ENCODE measurements at places on chromosomes 5 and 9.

DNA sequence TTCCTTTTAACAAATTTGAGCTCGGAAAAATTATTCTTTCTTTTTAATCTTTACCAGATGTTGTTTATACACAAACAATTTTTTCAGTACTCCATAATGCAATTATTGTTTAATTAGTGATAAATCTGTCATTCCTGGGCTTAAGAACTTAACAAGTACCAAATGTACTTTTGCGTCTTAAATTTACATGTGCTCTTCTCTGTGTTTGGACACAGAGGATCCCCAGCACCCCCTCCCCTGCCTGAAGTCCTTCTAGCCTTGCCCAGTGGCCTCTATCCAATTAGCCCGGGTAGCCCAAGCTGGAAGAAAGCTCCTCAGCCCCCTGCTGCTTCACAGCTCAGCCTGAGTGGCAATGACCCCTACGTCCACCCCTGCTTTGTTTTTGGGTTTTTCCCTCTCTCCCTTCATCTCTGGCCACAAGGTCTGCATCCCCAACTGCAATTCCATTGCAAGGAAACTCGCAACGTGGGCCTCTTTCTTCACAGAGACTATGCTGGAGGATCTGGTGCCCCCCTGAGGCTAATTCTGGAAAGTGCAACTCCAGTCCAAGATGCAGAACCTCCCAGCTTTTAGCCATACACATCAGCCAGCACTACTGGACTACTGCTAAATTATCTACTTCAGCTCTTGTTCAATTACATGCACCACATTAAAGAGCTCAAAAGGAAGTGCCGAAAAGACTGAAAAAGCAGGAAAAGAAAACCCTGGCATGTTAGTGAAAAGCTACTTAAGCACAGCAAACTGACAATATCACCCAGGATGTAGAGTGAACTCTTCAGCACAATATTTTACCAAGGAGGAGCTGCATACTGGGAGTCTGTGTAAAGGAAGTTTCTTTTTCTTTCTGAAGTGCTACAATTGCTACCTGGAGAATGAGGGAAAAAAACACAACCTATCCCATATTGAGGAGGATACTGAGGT is 186.2 kb downstream of the FANCC start:
- peak; percentile 82 for DNase-seq

- no peak for DNase-seq
Measured at GRCh38 chr5:176630681-176631222, 277 bp downstream of the EIF4E1B start.

DNA sequence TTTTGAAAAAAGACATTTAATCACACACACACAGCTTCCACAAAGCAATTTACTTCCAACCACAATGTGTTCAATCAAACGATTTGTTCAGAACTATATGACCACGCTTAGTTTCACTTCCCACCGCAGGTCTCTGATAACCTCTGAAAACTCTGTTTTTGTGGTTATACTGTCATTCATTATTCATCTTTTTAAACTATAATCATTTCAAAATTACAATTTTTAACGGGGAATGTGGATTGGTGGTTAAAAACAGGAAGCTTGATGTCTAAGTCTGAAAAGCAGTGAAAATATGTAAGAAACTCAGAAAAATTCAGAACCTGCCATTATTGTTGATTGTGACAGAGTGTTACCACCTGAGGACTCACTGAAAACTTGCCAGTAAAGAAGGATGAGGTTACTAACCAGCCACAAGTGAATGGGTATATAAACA is 12.7 kb upstream of the TMEM174 start:
- no peak for DNase-seq

- no peak for DNase-seq
Measured at GRCh38 chr9:6944896-6945295, 187.1 kb downstream of the KDM4C start.

DNA sequence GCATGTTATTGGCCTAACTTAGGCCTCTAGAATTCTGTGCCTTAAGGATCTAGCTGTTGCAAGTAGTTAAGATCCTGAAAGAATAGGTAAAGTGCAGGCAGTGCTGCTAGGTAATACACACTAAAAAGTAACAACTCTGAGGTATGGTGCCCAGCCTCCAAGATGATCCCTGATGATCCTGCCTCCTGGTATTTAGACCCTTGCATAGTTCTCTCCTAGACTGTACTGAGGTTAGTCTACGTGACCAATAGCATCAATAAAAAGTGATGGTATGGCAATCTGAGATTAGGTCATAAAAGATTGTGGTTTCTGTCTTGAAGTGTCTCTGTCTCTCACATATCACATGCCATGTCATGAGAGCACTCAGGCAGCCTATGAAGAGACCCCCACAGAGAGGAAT is 9.2 kb downstream of the TSTD2 start:
- DNase-seq: no peak

DNA sequence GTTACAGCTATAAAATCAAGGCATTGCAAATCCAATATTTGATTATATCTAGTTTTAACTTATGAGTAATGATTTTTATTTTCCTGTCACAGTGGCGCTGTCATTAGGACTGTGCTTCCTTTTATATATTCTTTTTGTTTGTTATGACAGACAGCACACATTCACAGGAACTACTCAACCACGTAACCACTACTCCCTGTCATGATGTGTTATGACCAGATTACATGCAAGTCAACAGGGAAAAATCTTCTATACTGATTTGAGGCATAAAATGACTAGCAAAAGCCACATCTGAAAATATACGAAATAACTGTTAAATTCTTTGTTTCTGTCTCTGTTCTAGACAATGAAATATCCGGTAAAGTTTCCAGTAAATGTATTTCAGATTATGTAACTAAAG is 25.4 kb downstream of the SREK1 start:
- no peak for DNase-seq

DNA sequence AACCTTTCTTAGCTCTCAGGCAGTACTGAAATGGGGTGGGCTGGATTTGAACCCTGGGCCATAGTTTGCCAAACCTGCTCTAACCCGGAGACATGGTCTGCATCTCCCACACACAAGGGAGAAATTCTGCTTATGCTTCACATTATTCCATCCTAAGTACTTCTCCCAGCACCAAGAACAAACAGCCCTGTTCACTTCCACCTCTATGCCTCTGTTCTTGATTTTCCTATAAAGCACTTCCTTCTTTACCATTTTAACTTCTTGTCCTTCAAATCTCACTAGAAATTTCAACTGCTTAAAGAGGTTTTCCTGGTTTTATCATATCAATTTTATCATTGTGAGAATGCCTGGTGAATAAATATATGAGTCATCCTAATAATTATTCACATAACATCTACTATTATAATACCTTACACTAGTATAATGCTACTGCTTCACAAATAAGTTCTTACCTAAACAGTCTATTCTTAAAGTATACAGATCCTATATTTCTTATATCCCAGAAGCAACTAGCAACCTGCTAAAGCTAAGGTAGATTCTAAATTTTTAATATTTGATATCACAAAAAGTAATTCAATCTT is 12.7 kb downstream of the FEM1C start:
- no peak for DNase-seq

DNA sequence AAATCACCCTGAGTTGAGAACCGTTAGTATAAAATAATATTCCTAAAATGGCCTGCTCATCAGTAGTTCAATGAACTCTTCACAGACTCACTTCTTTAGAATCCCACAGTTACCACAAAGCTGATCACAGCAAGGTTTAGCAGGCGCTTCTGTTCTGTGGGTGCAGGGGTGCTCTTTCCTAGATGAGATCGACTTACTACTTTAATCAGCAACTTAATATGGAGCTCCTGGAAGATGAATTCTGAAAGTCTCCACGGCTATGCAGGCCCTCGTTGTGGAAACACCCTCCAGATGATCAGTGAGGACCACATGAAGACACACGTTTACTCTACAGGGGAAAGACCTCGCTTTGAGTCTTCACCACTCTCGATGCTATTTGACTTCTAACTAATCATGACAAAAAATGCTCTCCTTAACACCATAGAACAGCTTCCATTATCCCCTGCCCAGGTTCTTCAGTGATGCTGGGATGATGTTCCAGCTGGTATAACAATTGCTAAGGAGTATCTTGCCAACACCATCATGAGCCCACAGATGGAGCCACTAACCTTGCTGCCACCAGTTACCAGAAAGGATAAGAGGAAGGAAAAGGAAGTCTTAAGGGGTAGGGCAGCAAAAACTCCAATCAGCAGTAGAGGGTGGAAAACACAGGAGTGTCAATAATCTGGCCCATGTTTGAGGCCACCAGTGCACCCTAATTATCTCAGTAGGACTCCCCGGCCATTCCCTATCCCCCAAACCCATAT is 17.9 kb upstream of the GPX8 start:
- DNase-seq: no peak

GRCh38 chr5:141703133-141703561 is 21.1 kb upstream of the ARAP3 start:
- DNase-seq: no peak

GRCh38 chr5:110361471-110361870 is 365.0 kb downstream of the TMEM232 start:
- DNase-seq: no peak

DNA sequence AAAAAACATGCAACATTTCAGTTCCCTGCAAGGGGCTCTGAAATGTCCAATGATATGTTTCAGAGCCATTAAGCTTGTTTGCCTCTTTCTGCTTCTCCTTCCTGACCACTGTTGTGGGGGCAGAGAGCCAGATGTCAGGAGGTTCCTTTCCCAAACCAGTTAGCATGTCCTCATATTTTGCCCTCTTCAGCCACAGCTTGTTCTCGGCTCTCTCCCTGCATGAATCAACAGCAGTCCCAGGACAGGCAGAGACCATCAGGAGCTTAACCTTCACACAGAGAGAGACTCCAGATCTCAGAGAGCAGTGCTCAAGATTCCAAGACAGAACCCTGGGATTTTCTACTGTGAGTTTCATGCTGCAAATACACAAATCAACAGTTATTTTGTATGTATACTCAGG is 218.5 kb downstream of the COMMD10 start:
- no peak for DNase-seq

DNA sequence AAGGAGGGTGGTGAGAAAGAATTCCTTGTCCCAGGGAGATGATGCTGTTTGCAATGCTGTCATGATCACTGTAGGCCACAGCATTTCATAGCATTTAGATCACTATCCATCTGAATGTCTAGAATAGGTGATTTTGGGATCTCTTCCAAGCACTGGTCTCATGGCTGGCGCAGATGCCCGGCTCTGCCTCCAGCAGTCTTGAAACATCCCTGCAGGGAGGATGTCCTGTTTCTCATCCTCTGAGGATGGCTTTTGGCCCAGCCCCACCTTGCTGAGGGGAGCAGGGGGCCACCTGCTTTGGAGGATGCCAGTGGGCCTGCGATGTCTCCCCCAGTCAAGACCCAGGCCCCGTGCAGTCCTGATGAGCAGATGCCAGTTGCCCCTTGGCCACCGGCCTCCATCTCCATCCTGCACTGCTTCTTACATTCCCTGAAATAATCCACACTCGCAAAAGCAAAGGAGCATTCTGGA is 63.5 kb upstream of the GARNL3 start:
- DNase-seq: no peak

DNA sequence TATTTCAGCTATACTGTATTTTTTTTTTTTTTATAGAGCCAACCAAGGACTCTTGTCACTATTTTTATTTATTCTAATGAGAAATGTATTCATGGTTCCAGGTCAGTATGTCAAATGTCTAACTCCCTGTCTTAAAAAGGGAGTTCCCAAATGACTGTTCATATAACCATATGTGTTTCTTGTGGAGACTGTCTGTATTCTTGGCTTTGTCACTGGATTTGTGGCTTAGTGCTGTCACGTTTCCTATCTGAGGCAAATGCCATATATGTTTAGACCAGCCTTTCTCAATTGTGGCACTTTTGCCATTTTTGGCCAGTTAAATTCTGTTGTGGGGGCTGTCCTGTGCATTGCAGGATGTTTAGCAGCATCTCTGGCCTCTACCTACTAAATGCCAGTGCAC is 3.1 kb downstream of the GCNT1 start:
- no peak for DNase-seq

GRCh38 chr5:93585041-93585766 is 2.2 kb downstream of the NR2F1 start:
- DNase-seq: peak; percentile 42

GRCh38 chr9:16434526-16434925 is 435.9 kb downstream of the BNC2 start:
- DNase-seq: no peak

DNA sequence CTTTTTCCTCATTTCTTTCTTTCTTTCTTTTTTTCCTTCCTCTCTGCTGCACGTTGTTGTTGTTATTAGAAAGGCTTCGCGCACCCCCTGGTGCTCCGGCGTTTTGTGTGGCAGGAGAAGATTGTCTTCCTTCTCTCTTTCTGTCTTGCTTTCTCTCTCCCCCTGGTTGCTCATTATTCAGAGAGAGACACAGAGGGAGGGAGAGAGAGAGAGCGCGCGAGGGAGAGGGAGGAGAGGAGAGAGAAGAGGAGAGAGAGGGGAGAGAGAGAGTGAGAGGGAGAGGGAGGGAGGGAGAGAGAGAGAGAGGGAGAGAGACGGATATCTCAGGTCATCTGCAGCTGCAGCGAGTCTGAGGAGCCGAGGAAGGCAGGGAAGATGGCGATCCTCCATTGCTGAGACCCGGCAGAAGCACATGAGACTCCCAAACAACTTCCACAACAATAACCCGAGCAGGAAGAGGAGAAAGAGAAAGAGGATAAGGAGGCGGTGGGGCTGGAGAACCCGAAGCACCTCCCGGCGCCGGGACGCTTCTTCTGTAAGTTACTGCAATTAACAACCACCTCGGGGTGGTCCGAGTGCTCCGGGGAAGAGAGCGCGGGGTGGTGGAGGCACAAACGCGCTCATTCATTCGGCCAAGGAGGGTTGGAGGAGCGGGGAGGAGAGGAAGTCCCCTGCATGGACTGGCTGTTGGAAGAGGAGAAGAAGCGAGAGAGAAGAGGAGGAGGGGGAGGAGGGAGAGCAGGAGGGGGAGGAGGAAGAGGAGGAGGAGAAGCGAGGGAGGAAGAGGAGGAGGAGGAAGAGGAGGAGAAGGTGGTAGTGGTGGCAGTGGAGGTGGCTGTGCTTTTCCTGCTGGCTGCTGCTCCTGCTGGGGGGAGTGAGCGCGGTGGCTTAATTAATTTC is at the start of gene ZNF462:
Gene ZNF462 (plus strand): TSS at position 346 of the 900 bp plus-strand sequence. CDS start 60,218 bp downstream, outside the sequence.
- peak; percentile 76 for DNase-seq

DNA sequence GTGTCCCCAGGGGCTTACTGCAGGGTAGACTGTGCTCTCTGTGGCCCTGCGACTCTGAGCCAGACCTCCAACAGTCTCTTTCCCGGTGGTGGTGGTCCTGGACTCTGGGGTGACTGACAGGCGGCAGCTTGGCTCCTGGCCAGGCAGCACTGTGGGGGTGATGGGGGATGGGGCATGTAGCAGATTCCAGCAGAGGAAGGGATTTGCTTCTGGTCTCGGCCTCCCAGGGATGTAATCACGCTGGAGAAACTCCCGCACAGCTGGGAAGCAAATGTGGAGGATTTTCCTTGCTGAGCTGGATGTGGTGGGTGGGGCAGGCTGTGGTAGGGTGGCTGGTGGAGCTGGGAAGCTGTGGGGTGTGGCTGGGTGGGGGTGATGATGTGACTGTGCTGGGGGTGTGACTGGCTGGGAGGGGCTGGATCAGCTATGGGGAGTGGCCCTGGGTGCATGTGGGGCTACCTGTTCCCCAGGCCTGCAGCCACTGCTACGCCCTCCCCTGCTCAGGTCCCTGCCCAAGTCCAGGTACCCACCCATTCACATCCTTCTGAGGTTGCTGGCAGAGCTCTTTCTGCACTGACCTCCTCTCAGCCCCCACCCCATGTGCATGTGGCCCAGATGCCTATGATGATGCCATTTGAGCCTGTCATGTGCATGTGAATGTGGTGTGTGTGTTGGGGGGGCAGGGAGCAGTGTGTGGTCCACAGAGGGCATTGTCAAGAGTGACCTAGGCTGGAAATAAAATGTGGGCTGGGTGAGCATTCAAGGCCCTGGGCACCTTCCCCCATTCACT is 3.8 kb downstream of the NDST1 start:
- peak; percentile 77 for DNase-seq

GRCh38 chr9:4756420-4756819 is 15.4 kb upstream of the AK3 start:
- no peak for DNase-seq

- DNase-seq: peak; percentile 66
Measured at GRCh38 chr5:7850395-7851239, at the start of gene CFAP90. Gene CFAP90, minus strand, starts transcription at chr5:7851133. Its CDS starts 112 bp downstream, at chr5:7851021.
